Activated CD4-positive, alpha-beta T cell treated with anti-CD3 and anti-CD28 coated beads, Interleukin-2, amount 50 U/mL, for 1 hour (primary cell): ENCODE measurements at places on chromosomes 3 and 15.

- DNase-seq: no peak
Measured at GRCh38 chr15:79086814-79087213, 3.8 kb downstream of the RASGRF1 start.

DNA sequence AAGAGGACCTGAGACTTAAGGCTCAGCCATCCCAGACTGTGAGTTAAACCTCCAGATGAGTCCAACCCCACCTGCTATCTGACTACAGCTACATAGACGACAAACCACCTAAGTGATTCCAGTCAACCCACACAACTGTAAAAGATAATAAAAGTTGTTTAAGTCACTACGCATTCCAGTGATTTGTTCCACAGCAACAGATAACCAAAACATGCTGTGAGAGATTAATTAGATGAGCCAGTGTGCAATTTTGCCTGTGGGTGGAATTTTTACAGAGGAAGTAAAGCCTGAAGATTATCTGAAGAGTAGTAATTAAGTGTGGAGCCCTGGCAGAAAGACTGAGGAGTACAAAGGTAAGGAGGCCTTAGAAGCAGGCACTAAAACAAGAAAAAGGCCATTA lies 5.4 kb downstream of the BTBD1 start:
- no peak for DNase-seq

DNA sequence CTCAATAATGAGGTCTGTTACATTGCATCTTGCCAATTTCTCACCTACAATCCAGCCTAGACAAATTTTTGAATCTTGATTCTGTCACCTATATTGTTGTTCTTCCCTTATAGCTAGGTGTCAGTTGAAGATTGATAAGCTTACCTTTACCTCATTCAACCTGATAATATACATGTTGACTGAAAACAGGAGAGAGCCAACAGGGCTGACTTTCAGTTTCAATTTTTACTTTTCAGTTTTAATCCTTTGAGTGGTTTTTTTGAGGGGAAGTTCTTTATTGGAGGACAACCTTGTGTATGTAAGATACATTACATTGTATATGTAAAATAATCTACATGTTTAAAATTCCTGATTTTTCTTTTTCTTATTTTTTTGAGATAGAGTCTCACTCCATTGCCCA lies 5.8 kb downstream of the ATP13A5 start:
- no peak for DNase-seq

DNA sequence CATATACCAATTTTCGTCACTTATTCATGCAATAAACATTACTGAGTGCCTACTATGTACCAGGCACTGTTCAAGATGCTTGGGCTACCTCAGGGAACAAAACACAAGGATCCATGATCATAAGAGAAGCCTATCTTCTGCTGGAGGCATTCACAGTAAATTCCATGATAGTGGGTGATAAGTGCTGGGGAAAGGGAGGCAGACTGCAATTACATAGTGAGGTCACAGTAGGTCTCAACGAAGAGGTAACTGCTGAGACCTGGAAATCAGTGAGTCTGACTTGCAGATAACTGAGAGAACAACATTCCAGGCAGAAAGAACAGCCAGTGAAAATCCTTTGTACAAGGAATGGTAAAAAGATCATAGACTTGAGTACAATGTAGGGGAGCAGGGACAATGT lies 33.6 kb downstream of the RAF1 start:
- no peak for DNase-seq

- DNase-seq: no peak
Measured at GRCh38 chr3:152109038-152109437, 159.7 kb upstream of the MBNL1 start.

DNA sequence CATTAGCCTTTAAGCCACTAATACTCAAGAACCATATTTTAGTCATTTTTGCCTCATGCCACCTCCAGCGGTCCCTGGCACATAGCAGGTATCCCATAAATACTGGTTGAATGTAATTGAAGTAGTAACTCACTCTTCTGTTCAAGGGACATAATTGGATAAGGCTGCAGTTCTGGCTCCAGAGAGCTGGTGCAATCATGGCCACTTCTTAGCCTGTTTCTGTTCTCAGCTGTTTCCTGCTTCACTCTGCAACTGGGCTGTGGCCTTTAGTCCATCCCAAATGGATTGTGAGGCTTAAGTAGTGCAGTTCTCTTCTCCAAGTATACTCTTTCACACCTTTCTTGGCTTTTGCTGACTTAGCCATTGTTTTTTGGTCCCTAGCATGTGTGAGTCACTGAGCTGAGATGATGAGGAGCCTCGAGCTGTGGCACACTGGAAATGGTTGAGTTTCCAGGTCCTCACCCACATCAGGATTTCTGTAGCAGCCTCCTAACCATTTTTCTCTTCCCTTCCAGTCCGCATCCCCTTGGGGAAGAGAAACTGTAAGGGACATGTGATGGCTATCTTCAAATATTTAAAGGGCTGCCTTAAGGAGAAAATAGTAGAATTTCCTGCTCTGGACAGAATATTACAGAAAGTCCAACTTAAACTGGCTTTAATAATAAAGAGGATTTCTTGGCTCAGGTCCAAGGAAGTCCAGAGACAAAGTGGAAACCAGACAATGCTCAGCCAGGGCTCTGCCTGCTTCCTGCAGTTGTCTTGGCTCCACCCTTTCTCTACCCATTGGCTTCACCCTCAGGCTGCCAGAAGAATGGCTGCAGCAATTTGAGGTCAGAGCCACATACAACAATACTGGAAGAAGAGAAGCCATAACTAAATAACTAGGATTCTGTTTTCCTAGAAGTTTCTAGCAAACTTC lies 305.4 kb upstream of the ROPN1 start:
- no peak for DNase-seq

DNA sequence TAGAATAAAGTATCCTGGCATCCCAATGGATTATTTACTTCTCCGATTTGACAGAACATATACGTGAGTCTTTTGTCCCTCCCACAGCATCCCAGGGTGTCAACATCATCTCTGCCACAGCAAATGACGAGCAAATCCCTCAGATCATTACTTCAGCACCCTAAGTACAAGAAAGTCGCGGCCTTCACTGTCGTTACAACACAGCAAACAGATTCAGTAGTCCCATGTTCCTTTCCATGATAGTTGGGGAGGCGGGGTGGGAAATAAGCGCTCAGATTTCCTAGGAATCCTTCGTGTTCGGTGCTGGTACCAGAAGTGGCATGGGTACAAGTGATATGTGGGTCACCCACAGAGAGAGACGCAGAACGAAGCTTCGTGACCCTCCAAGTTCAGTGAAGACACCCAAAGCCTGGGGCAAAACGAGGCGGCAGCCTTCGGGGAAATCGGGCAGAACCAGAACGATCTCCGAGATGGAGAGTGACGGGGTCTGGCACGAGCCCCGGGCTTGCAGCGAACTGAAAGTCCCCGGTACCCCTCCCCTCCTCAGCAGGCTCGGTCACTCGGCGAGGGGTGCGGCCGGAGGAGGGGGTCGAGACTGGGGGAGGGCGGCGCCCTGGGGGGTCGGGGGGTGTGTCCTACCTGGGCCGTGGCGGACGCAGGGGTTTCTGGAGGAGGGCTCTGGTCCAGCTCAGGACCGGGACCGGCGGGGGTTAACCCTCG lies 619 bp downstream of the TTBK2 start:
- DNase-seq: peak; percentile 11

DNA sequence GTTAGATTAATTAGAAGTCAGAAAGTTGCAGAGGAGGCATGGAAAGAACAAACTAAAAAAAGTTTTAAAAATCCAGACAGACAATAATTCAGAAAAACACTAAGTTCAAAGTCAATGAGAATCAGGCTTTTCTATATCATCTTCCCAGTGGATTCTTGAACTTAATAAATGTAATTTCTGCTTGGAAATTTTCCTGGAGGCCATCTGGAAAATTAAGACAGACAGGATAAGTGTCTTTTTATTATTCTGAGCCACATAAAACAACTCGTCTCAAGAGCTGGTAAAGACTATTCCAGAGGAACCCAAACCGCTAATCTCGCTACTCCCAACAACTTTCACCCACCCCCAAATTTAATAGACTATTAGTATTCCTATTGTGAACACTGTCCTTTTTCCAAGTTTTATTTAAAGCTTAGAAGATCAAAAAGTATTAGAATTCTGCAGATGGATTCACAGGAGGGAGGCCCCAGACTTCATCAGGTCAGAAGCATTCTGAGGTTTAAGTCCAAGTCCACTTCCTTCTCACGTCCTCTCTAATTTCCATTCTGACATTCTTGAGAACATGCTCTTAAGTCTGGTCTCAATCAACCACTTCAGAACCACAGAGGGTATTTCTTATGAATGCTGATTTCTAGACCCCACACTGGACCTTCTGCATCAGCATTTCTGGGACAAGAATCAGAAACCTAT lies 61.3 kb downstream of the ERC2 start:
- no peak for DNase-seq

DNA sequence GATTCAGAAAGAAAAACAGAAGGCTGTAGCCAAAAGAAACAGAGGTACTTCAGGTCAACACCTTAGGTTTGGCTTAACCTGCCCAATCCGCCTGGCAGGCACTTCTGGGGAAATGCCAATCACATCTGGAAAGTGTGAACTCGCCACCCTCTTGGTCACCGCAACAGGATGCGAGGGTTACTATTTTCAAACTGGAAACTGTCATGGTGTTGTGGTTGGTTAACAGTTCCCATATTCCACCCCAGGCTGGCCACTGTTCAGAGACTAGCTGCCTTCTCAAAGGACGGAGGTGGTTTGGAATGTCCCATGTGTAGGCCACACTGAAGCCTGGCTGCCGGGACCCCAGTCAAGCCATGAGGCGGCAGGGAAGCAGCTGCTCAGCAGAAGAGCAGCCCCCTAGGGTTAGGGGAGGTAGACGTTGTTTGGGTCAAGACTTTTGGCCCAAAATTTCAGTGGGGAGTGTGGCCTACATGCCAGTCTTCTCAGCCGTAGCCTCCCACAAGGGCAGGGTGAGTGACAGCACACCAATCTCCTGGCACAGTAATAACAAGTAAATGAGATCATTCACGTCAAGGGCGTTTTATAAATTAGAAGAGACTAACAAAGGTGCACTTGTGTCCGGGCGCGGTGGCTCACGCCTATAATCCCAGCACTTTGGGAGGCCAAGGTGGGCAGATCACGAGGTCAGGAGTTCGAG lies 54.6 kb downstream of the UMPS start:
- no peak for DNase-seq

GRCh38 chr3:179063945-179064560 lies 7.6 kb downstream of the ZMAT3 start:
- no peak for DNase-seq

GRCh38 chr15:66628976-66629723 lies 63.4 kb upstream of the LCTL start:
- DNase-seq: no peak

DNA sequence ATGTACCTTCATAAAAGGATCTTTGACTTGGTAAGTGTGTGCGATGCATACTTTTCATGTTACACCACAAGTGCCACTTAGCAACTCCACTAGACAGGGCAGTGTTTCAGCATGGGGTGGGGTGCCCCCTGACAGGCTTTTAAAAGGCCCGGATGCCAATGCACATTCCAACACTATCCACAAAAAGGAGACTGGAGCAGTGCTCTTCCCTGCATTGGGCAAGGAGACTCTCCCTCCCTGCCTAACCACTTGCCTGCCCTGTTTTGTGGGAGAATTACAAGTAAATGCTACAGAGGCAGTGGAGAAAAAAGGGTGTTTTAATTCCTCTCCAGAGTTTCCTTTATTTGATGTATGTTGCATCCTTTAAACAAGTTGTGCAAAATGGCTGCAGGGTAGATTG lies 1.7 kb upstream of the RARB start:
- no peak for DNase-seq

DNA sequence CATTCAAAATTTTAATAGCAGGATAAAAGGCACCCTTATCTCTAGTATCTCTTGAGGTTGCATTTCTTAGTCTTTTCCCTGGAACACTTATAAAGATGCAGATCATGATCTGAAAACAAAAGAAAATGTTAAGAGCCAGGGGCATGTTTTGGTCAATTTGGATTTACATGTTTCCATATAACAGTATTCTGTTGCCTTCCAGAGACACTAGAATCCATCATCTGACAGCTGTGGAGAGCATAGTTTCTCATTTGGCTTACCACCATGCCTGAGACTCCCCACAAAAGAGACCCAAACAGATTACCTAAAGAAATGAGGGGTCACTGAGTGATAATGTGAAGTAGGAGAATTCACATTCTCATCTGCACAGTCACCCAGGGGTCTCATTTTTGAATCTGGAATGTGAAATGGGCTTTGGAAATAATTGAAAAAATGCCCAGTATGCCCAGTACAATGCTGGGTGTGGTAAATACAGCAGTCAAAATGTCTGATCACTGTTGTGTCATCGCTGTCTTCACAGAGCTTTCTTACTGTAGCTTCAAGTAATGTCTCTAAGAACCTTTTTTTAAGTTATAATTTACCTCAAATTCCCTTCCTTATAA lies 79.9 kb upstream of the ZBTB20 start:
- no peak for DNase-seq

DNA sequence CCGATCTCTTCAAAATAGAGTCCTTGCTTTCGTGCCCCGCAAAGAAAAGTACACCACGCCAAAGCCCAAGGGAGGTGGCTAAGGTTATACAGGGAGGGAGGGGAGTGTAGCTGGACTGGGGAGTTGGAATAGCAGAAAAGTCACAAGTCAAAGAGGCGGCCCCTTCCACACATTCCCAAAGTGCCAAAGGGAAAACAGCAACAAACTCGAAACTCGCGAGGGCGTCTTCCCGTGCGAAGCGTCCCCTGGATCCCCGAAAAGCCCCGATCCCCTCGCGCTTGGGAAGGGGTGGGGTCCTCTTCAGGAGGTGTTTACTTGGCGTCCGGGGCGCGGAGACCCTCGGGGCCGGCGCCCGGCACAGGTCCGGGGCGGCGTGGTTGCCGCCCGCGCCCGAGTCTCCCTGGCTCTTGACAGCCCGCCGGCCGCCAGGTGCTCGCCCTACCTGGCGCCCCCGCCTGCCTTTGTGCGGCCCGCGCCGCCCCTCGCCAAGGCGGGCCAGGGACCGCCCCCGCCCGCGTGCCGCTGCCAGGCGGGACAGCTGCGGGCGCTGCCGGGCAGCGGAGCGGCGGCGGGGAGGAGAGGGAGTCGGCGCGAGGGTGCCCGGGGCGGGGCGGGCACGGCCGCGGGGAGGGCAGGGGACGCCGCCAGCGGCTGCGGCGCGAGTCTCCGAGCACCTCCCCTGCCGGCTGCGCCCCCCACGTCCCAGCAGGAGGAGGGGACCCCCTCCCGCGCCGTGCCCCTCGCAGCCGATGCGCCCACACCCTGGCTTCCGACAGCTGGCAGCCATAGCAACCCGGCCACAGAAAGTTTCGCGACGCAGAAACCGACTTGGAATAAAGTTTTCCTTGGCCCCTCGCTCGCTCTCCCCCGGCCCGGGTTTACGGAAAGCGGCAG lies 966 bp downstream of the MYO1E start:
- DNase-seq: peak; percentile 0

DNA sequence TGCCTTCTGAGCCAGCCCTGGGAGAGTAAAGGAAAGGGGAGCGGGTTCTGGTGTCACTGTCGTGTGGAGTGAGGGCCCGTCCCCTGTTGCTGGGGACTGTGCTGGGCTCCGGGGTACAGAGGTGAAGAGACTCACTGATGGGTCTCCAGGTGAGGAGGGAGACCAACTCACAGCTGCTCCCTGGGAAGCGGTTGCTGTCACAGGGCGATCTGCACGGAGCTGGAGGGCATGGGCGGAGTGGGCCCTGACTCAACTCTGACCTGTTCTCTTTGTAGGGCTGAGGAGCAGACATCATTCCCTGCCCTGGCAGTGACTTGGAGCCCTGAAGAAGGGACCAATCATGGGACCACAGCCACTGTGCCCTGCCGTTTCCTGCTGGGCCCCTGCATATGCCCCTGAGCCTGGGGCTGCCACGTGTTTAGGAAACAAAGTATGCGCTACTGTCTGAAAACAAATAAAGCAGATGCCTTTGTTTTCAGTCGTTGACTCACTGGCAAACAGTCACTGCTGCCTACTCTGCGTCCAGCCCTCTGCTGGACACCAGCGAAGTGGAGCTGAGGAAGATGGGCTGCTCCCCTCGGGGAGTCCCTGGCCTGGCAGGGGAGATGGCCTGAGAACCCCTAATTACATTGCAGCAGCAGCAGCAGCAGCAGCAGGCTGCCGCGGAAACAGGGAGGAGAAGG lies 22.9 kb upstream of the PLXNA1 start:
- no peak for DNase-seq
